ENCODE measurements at places on chromosomes 16 and 17. TPM values are rescaled to one million over a fixed set of nuclear protein-coding genes. Genes with fewer than 3 reads are reported as not detected.

PYY gene
- not detected for total RNA-seq

G6PC1 gene
- total RNA-seq: not detected

PSMD7 gene
- 67.9 TPM for total RNA-seq

UMOD gene
- total RNA-seq: not detected

Data from T-cell (primary cell).